ENCODE measurements at places on chromosomes 16 and 17.

DNA sequence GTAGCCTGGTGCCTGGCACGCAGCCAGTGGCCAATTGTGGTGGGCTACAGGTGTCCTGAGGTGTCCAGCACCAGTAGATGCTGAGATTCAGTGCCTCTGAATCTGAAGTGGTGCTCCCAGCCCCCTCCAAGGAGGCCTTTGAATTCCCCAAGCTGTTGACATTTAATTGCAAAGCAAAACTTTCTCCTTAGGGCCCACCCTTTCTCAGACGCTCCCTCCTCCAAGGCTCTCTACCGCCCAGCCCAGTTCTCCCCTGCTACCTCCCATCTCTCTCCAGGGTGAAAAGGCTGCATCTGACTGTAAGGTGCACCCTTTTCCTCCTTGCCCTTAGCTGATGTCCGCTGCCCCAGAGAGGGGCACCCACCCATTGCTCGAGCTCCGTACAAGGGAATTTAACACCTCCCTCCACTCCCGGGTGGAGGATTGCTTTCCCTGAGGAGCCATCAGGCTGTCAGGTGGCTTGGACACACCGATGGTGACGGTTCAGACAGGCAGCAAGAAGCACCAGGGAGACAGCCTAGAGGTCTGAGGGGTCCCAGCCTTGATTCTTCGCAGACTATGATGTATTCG lies 1.7 kb downstream of the BEAN1 start:
- no peak for DNase-seq

DNA sequence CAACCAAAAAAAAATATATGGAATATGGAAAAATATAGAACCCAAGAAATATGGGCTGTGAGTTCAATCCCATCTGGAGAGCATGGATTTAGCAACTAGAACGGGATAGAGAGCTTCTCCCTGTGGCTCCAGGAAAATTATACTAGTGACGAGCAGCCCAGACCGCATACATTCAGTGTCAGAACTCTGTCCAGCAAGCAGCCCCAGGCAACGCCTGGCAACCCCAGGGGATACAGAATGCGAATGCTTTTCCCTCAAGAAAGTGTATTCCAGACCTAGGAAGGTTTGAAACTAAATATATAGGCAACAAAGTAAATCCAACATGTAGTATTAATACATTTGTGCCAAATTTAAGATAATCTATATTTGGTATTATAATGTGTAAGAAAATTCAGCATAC lies 13.5 kb upstream of the ASGR2 start:
- DNase-seq, result no peak

- no peak for DNase-seq
Observed at GRCh38 chr17:39605492-39606433, 2.0 kb downstream of the NEUROD2 start.

GRCh38 chr17:40326832-40327199 lies 17.8 kb downstream of the RARA start:
- no peak for DNase-seq

- no peak for DNase-seq
Observed at GRCh38 chr17:77824102-77824779, 134.3 kb upstream of the TNRC6C start.

GRCh38 chr16:2500918-2501750 lies 12.6 kb upstream of the ATP6V0C start:
- DNase-seq, result peak; percentile 46

DNA sequence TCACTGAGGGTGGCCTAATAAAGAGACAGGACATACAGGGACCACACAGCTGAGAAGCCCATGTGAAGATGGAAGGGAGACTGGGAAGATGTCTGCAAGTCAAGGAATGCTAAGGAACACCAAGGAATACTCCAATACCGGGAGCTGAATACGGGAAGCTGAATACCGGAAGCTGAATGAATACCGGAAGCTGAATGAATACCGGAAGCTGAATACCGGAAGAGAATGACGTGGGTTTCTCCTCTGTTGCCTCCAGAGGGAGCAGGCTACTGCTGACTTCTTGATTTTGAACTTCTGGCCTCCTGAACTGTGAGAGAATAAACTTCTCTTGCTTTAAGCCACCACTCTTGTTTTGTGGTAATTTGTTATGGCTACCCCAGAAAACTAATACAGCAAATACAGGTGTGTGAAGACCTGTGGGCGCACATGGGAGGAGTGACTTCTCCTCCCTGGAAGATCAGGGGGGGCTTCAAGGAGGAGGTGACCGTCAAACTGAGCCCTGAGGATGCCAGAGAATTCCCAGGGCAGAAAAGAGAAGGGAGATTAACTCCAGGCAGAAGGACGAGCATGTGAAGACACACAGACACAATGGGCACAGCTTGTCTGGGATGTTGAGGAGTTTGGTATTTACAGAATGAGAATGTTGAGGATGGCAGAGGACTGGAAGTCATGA lies 259.9 kb downstream of the IRF8 start:
- no peak for DNase-seq
